Right atrium auricular region (tissue), 2 donors: ENCODE measurements at places on chromosomes 16 and 17. TPM values are rescaled to one million over a fixed set of nuclear protein-coding genes. Genes with fewer than 3 reads are reported as not detected.
A peak's percentile ranks its signal among the peaks of the same experiment; 100 is the strongest.

DNA sequence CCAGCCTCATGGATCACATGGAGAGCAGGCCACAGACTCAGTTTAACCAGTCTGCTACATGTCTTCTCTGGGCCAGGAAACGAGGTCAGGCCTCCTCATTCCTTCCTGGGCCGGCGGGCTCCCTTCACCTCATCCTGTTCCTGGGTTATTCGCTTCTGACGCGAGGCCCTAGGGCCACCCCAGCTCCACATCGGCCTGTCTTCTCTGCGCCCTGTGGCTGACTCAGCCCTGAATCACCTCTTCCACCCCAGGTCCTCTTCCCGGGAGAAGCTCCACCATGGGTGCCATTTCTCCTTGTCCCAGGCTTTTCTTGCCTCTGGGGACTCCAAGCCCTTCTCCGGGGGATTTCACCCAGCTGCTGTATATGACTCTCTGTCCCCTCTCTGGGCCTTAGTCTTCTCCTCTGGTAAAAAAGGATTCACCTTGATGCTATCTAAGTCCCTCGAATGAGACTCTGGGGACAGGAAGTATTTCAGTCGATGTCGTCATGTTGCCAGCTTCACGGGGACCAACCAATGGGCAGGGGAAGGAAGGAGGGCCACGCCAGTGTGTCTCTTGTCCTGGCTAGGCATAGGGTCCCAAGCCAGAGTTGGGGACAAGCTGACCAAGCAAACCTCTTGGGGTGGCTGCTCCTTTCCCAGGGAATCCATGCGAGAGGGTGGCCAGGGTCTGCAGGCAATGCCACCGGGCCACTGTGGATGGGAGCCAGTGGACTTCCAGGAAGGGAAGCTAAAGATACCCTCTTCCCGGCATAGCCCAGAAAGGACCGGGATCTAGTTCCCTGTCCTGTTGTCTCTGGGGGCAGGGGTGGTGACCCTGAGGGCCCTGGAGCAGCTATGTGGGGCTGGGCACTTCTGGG lies 58.7 kb downstream of the SOCS3 start:
- no peak for DNase-seq

DNA sequence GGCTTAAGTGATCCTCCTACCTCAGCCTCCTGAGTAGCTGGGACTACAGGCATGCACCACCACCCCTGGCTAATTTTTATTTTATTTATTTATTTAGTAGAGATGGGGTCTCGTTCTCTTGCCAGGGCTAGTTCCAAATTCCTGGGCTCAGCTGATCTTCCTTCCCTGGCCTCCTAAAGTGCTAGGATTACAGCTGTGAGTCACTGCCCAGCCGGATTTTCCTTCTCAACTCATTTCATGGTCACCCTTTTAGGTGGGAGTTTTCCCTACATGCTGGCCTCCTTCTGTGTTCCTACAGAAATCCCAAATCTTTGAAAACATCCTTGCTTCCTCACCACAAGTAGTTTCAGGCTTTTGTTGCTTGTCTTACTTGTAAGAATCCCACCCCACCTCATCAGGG lies 102.1 kb upstream of the SIAH1 start:
- no peak for DNase-seq

DNA sequence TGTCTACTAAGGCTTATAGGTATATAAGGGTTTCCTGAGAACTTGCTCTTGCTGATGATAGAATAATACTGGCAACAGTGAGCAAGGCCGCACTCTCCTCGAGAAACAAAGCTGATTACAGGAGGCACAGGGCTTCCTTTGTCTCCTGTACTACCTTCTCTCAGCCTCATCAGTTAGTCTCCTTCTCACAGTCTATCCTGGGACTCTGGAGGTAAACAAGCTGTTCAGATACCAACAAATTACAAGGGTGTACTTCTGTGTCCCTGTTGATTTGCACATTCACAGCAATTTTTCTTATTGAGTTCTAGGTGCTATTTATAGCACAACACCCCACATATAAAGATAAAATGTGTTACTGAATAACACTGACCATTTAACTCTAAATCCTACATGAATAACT lies 98.7 kb downstream of the TRIM37 start:
- DNase-seq = no peak

GRCh38 chr17:76989519-76989918 lies 121.3 kb downstream of the MGAT5B start:
- no peak for DNase-seq

DNA sequence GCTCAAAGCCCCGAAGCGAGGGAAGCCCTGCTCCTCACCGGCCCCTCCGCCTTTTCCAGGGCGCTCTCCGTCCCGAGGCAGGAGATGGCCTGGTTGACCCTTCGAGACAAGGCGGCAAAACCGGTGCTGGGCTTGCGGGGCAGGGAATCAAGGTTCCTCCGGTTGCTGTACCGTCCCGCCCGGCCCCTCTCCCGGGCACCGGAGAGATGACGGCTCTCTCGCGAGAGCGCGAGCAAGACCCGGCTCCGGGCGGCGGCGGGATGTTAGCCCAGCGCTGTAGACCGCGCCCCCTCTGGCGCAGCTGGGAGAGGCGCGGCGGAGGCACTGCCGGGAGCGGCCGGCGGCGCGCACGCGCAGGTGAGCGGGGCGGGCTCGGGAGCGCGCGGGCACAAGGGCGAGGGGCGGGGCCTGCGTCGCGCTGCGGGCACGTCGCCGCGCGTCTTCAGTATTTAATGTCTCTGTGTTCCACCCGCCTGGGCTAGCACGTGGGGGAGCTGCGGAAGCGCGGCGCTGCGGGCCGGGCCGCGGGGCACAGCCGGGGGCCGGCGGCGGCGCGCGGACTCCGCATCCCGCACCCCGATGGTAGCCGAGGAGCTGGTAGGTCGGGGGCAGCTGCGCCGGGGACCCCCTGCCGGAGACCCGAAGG lies at the start of gene AKAP1:
AKAP1 (plus strand) TSS at position 445 of the 646 bp plus-strand sequence. CDS start 20,219 bp downstream, outside the sequence.
- DNase-seq = peak; percentile 96

The ANKRD11 gene
- 68.1 TPM for total RNA-seq

The SOX8 gene
- 1.0 TPM for total RNA-seq

The USP6 gene
- total RNA-seq = not detected
